ENCODE measurements at places on chromosomes 5 and 9. TPM values are rescaled to one million over a fixed set of nuclear protein-coding genes. Genes with fewer than 3 reads are reported as not detected.

C5orf52 gene
- not detected for total RNA-seq

DIAPH1 gene
- 91.0 TPM for total RNA-seq

SPATA31D4 gene
- not detected for total RNA-seq

IL3 gene
- not detected for total RNA-seq

TMEM252 gene
- not detected for total RNA-seq

ZNF883 gene
- total RNA-seq: 0.95 TPM

FAM151B gene
- total RNA-seq: 7.4 TPM

ZFYVE16 gene
- 36.8 TPM for total RNA-seq

LCN1 gene
- not detected for total RNA-seq

MVB12B gene
- total RNA-seq: 21.7 TPM

FBP2 gene
- total RNA-seq: not detected

CAMK4 gene
- total RNA-seq: 3.8 TPM

ACTBL2 gene
- not detected for total RNA-seq

SLIT3 gene
- total RNA-seq: 86.9 TPM

CRB2 gene
- total RNA-seq: not detected

CDC20B gene
- total RNA-seq: not detected

RNF180 gene
- total RNA-seq: 51.1 TPM

INSYN2B gene
- total RNA-seq: not detected

TRIM14 gene
- total RNA-seq: 22.5 TPM

TMEM215 gene
- total RNA-seq: not detected

PALM2AKAP2 gene
- 84.2 TPM for total RNA-seq

TAF1L gene
- not detected for total RNA-seq

GRIN3A gene
- not detected for total RNA-seq

SMC5 gene
- 46.1 TPM for total RNA-seq

CYLC2 gene
- not detected for total RNA-seq

ADAMTS2 gene
- total RNA-seq: 34.4 TPM

DEPDC1B gene
- total RNA-seq: not detected

CDKN2B gene
- 10.0 TPM for total RNA-seq

EXOSC2 gene
- total RNA-seq: 33.3 TPM

CAMK2A gene
- 0.35 TPM for total RNA-seq

SOX30 gene
- not detected for total RNA-seq

ROPN1L gene
- total RNA-seq: not detected

NXNL2 gene
- 1.8 TPM for total RNA-seq

All from thoracic aorta (tissue), 2 donors.